Fibroblast of lung (primary cell): ENCODE measurements at places on chromosomes 12 and 14. TPM values are rescaled to one million over a fixed set of nuclear protein-coding genes. Genes with fewer than 3 reads are reported as not detected.

SLC8A3 gene
- total RNA-seq = under 0.01 TPM in 2 replicates

ZNF664 gene
- 43.9 and 46.0 TPM in 2 replicates for total RNA-seq

OTX2 gene
- total RNA-seq = not detected in 2 replicates

LACRT gene
- total RNA-seq = not detected in 2 replicates

TSHR gene
- not detected in 2 replicates for total RNA-seq

PIP4P1 gene
- total RNA-seq = 24.7 and 30.9 TPM in 2 replicates

LALBA gene
- not detected in 2 replicates for total RNA-seq

HCAR2 gene
- total RNA-seq = under 0.01 TPM in 1 of 2 replicates, not detected in the other

DPY19L2 gene
- total RNA-seq = 4.4 and 5.0 TPM in 2 replicates

RNASE1 gene
- not detected in 2 replicates for total RNA-seq

GPR84 gene
- total RNA-seq = not detected in 2 replicates

FBLN5 gene
- total RNA-seq = 13.4 and 33.4 TPM in 2 replicates

KRT73 gene
- not detected in 2 replicates for total RNA-seq

GARIN6 gene
- not detected in 2 replicates for total RNA-seq

OVCH1 gene
- total RNA-seq = 0.51 and 1.2 TPM in 2 replicates

GLS2 gene
- total RNA-seq = under 0.01 and 0.17 TPM in 2 replicates

PMEL gene
- 0.26 and 0.50 TPM in 2 replicates for total RNA-seq

NOS1 gene
- total RNA-seq = under 0.01 TPM in 2 replicates
